Cardiac fibroblast (primary cell): ENCODE measurements at places on chromosomes 3 and 15.

- DNase-seq = no peak
These were observed 22.9 kb downstream of the SECISBP2L start for GRCh38 chr15:49023354-49023753.

GRCh38 chr15:50698101-50698500 lies 11.5 kb upstream of the TRPM7 start:
- DNase-seq = peak; percentile 24

- DNase-seq = no peak
These were observed 246.0 kb downstream of the MYRIP start for GRCh38 chr3:40055361-40055760.

DNA sequence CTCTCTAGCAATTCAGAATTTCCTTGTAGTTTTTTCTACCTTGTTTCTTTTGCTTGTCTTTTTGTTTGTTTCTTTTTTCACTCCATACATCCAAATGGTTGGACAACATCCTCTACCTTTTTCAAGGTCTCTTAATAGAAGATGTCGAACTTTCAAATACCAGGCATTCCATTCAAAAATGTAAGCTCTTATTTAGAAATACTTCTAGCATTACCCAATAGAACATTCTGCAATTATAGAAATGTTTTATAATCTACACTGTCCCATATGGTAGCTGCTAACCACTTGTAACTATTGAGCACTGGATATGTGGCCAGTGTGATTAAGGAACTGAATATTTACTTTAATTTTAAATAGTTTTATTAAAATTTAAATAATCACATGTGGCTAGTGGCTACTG lies 196.2 kb upstream of the MRPL3 start:
- no peak for DNase-seq

GRCh38 chr3:184568924-184569829 lies 7.6 kb downstream of the EPHB3 start:
- DNase-seq = peak; percentile 97

GRCh38 chr15:66703540-66703941 lies 1.5 kb downstream of the SMAD6 start:
- no peak for DNase-seq

DNA sequence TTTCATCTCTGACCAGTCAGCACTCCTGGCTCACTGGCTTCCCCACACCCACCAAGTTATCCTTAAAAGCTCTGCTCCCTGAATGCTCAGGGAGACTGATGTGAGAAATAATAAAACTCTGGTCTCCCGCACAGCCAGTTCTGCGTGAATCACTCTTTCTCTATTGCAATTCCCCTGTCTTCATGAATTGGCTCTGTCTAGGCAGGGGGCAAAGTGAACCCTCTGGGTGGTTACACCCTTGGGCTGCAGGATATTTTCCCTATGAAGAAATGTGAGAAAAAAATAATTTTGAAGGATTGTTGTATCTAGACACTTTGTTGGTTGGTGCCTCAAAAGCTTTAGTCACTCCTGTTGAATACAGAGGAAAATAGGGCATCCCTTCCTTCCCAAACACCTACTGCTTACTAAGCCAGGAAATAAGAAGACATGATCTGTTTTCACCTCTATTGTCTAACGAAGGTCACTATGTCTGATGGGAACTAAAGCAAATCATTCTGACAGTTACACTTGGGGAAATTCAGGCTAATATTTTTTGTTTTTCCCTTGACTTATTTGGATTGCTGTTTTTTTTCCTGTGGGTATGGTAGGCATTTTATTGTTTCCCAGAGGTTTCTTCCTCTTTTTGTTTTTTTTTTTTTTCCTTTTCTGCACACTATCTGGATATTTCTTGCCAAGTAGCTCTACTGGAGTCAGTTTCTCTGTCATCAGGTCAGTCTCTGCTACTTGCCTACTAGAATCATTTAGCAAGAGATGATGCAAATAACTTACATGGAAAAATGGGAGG lies 15.3 kb upstream of the TNFSF10 start:
- peak; percentile 80 for DNase-seq

GRCh38 chr3:55521064-55521737 lies 34.1 kb upstream of the WNT5A start:
- DNase-seq = no peak

DNA sequence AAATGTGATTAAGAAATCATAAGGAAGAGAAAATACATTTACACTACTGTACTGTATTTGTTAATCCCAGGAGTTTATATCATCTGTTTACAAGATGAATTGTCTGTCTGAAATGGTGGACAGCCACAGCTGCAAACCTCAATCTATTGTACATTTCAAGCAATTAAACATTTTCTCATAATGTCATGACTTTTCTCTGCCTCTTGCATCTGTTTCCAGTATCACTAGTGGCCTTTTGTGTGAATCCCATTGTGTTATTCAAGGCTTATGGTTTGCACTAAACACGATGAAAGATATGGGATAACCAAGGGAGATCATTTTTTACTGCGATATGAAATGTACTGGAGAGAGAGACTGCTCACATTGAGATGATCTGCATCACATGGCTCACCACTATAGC lies 200.2 kb upstream of the LRRN1 start:
- DNase-seq = no peak

GRCh38 chr15:93200837-93201226 lies 111.8 kb upstream of the RGMA start:
- DNase-seq = no peak

DNA sequence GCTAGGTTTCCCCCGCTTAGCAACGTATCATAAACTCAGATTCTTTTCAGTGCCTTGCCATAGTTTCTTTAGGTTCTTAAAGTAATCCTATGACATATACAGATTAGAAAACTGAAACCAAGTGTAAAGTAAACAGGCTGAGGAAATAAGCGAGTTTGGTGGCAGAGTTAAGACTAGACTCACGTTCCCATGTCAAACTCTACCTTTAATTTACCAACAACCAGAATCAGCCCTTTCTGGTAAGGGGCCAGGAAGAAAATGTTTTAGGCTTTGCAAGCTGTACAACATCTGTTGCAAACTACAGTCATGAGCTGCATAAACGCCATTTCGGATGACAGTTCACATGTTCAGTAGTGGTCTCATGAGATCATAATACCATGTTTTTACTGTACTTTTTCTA lies 128.0 kb upstream of the PRICKLE2 start:
- DNase-seq = peak; percentile 45

DNA sequence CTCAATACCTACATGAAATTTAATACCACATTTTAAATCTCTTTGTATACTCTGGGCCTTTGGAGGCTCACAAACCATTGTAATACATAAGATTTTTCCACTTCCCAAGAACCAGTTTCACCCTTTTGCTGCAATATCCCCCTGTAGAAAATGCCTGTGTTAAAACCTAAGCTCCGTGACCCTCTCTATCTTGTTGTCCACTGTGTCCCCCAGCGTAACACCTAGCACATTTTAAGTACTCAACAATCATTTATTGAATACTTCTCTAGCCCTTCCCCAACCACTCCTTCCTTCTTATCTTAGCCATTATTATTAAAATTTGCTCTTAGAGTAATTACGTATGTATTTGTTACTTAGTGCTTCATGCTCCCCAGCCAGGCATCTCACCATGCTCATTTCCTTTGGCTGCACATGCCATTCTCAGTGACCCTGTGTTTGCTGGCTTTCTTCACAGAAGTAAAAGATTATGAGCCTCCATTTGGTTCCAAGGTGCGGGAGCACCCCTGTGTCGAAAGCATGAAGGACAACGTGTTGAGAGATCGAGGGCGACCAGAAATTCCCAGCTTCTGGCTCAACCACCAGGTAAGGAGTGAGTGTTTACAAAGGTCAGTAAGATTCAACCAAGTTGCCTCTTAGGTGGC lies 81.6 kb downstream of the TGFBR2 start:
- no peak for DNase-seq

DNA sequence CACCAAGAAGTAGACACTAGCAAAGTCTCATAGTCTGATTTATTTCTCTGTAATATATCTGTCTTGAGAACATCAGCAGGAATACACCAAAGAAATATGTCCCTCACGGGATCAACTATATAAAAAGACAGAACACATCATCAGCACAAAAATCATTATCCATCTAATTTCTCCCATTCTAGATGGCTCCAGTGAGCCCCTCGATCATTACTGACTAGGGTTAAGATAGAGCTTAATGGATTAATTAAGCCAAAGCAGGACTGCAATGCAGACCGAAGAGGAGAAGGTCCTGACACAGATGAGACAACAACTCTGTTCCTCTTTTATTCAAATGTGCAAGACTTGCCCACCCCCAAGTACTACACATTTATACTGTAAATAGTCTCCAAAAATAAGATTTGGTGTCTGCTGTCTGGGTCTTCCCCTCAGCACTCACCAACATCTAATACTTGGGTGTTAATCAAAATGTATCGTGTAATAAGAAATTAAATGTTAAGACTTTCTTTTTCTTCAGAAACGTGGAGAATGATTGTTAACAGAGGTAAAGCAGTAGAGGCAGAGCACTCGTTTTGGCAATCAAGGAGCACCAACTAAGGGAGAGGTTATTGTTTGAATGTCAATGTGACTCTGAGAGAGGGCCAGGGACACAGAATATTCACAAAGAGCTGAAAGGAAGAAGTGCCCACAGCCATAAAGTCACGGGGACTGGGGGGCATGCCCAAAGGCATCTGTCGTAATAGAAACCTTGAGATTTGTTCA lies 133.6 kb downstream of the TIGIT start:
- DNase-seq = no peak

- no peak for DNase-seq
These were observed 3.7 kb downstream of the IFRD2 start for GRCh38 chr3:50288387-50289007.

GRCh38 chr3:138097192-138098172 lies 17.9 kb downstream of the DZIP1L start:
- DNase-seq = no peak

- no peak for DNase-seq
These were observed 26.4 kb downstream of the ADCY5 start for GRCh38 chr3:123422457-123422856.
